Activated naive CD8-positive, alpha-beta T cell treated with anti-CD3 and anti-CD28 coated beads, Interleukin-2, amount 50 U/mL, for 16 hours (primary cell): ENCODE measurements at places on chromosomes 2 and 18.

DNA sequence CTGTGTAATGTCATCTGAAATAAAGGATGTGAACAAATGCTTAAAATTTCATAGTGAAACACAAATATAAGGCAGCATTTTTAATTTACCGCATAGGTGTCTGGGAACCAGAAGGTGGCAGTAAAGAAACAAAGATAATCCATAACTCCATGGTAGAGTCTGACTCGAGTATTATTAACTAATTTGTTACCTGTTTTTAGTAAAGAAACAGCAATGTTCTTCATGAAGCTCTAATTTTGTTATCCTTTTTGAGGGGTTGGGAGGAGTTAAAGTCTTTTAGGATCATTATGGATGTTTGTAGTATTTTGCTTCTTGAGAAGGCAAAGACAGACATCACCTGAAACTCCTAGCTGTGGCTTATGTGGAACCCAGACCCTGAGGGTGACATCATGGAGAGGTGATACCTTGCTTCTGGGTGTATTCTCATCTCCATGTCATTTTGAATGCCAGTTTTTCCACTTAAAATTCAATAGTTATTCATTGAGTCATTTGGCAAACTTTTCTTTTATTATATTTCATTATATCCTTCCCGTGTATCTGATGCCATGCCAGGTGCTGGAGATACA lies 286.2 kb upstream of the EPAS1 start:
- DNase-seq = no peak

- no peak for DNase-seq
Observed at GRCh38 chr2:161111531-161111930, 48.7 kb upstream of the TANK start.

GRCh38 chr2:233489666-233490065 lies 76.9 kb downstream of the USP40 start:
- no peak for DNase-seq

GRCh38 chr2:85578243-85579180 lies 1.1 kb downstream of the VAMP8 start:
- DNase-seq = no peak

DNA sequence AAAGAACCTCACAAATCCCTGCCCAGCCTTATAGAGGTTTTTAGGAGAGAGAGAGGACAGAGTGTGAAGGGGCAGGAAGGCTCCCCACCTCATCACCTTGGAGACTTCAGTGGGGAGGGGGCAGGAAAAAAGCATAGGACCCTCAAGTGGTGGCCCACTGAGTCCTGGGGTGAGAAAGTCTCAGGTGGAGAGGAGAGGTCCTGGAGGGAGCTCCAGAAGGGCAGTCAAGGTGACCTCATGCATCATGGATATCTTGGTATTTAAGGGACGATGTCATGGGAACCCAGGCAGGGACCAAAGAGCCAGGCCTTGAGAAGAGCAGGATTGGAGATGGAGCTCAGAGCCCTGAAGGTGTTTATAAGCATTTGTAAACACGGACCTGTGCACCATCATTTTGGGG lies 204.5 kb downstream of the SLC4A3 start:
- no peak for DNase-seq

GRCh38 chr18:78906066-78906465 lies 73.6 kb upstream of the SALL3 start:
- no peak for DNase-seq
